ENCODE measurements at places on chromosomes 3 and 15.

- no peak for DNase-seq
Observed at GRCh38 chr15:56835718-56836171, 82.7 kb upstream of the TCF12 start.

GRCh38 chr15:90870354-90871138, 2.2 kb downstream of the FURIN start:
- peak; percentile 40 for DNase-seq

GRCh38 chr3:53160660-53161449, at the start of gene PRKCD:
TSS of gene PRKCD (plus strand) at chr3:53161209. CDS start at chr3:53178423, 17,214 bp downstream.
- DNase-seq: peak; percentile 89

- no peak for DNase-seq
Observed at GRCh38 chr15:97547381-97547780, 413.1 kb upstream of the ARRDC4 start.

DNA sequence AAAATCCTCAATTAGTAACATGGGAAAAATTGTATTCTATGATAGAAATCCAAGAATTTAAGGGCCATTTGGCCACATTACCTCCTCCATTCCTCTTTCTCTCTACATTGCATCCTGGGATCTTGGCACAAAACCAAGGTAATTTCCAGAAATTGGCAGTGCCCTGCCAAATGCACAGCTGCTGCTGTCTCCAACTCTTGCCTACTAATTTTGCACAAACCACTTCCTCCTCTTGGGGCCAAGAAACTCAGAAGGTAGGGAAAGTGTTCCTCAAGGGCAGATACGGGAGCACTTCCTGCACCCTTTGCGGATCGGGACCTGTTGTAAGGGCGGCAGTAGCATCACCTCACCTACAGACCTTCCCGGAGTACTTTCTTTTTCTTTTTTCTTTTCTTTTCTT, 57.8 kb downstream of the MAP3K13 start:
- DNase-seq: peak; percentile 9

All from GM12865 (cell line).